Neural crest cell (in vitro differentiated cells): ENCODE measurements at places on chromosomes 11 and 22.

DNA sequence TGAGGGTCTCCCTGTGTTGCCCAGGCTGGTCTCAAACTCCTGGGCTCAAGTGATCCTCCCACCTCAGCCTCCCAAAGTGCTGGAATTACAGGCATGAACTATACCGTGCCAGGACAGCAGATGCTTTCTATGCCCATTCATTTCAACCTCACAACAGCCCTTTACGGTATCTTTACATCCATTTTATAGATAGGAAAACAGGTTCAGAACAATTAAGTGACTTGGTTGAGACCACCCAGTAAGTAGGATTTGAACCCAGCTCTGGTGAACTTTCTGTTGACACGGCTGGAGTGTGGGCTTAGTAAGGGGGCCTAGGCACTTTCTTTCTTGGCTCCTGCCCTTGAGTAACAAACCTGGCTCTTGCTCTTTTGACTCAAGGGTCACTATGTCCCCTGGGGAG is 25.7 kb downstream of the TEF start:
- peak overlapping the region; percentile 70 for H3K4me3 ChIP-seq
- no peaks in the 10 kb centered on the region for H3K27me3 ChIP-seq
- DNase-seq, result no peak

- H3K4me1 ChIP-seq, result no peaks in the 10 kb centered on the region
- no peak for DNase-seq
- no peaks in the 10 kb centered on the region for H3K27me3 ChIP-seq
- H3K36me3 ChIP-seq, result no peaks in the 10 kb centered on the region
- H3K4me3 ChIP-seq, result no peak overlapping the region
- no peak overlapping the region for H3K27ac ChIP-seq
These were observed 91.7 kb downstream of the PIWIL4 start for GRCh38 chr11:94658888-94659287.

GRCh38 chr11:77244277-77245027 is 57.0 kb downstream of the GDPD4 start:
- H3K4me1 ChIP-seq, result no peaks in the 10 kb centered on the region
- H3K4me3 ChIP-seq, result no peak overlapping the region
- H3K27ac ChIP-seq, result no peak overlapping the region
- peaks cover 3% of the 10 kb centered on the region for H3K36me3 ChIP-seq
- DNase-seq, result no peak
- no peaks in the 10 kb centered on the region for H3K27me3 ChIP-seq

GRCh38 chr11:102831489-102832440 is 11.6 kb downstream of the MMP3 start:
- H3K4me3 ChIP-seq, result no peak overlapping the region
- no peaks in the 10 kb centered on the region for H3K4me1 ChIP-seq
- no peak overlapping the region for H3K27ac ChIP-seq
- H3K36me3 ChIP-seq, result no peaks in the 10 kb centered on the region

DNA sequence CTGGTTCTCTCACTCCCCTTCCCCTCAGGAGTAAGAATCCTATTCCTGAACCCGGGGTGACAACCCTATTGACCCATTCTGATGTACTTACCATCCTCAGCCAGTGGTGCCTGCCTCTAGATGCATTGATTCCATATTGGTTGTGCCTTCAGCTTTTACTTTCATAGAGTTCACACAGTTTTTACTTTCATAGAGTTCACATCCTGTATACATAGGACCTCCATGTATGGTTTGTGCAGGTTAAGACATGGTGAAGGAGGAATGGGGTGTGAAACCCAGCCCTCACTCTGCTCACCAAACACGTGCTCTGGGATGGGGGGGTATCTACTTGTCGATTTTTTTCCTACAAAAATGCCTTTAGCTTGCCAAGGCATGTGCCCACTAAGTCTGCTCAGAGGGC is 105.6 kb upstream of the TBCEL start:
- DNase-seq, result no peak
- H3K36me3 ChIP-seq, result no peaks in the 10 kb centered on the region
- H3K4me3 ChIP-seq, result no peak overlapping the region
- peaks cover 8% of the 10 kb centered on the region for H3K4me1 ChIP-seq

- H3K4me3 ChIP-seq, result no peak overlapping the region
- no peaks in the 10 kb centered on the region for H3K27me3 ChIP-seq
- H3K27ac ChIP-seq, result no peak overlapping the region
- no peaks in the 10 kb centered on the region for H3K36me3 ChIP-seq
- no peak for DNase-seq
These were observed 25.6 kb upstream of the TTLL12 start for GRCh38 chr22:43212434-43212952.

DNA sequence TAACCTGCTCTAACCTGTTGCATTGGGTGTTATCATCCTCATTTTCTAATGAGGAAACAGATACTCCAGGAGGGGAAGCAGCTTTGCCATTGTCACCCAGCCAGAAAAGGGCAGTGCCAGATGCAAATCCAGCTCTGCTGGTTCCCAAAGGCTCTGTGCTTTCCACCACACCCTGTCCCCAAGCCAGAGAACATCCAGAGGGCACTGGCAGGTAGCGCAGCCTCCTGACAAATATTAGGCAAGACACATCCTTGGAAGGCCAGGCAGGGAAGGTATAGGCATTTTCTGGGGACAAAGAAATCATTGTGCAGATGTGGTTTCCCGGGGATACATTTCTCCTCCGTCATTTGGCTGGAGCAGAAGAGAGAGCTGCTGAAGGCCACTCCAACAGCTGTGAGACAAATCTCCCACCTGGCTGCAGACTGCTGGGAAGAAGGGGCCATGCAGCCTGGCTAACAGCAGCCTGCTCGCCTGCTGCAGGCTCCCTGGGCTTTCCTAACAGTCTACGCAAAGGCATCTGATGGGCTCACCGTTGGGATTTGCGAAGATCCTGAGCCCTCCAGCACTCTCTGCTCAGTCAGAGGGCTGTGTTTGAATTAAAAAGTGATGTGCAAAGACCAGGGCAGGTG is 93.9 kb upstream of the PITPNB start:
- no peaks in the 10 kb centered on the region for H3K36me3 ChIP-seq
- no peak overlapping the region for H3K27ac ChIP-seq
- no peaks in the 10 kb centered on the region for H3K27me3 ChIP-seq
- peaks cover 39% of the 10 kb centered on the region for H3K4me1 ChIP-seq
- H3K4me3 ChIP-seq, result no peak overlapping the region

DNA sequence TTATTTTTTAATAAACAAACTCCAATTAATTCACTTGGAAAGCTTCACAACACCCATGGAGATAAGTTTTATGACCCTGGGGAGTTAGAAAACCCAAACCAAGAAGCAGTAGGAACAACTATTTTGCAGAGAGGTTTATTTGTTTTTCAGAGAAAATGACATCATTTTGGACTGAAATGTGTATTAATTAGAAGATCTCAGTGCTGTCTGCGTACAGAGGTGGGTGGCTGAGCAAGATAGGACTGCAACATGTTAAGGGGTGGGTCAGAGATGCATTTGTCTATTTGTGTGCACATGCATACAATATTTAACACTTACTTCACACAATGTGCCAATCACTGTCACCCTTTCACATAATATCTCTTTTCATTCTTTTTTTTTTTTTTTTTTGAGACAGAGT is 1.1 kb downstream of the SCGB1A1 start:
- H3K27me3 ChIP-seq, result peaks cover 23% of the 10 kb centered on the region
- H3K4me3 ChIP-seq, result no peak overlapping the region
- H3K36me3 ChIP-seq, result no peaks in the 10 kb centered on the region
- H3K27ac ChIP-seq, result no peak overlapping the region

DNA sequence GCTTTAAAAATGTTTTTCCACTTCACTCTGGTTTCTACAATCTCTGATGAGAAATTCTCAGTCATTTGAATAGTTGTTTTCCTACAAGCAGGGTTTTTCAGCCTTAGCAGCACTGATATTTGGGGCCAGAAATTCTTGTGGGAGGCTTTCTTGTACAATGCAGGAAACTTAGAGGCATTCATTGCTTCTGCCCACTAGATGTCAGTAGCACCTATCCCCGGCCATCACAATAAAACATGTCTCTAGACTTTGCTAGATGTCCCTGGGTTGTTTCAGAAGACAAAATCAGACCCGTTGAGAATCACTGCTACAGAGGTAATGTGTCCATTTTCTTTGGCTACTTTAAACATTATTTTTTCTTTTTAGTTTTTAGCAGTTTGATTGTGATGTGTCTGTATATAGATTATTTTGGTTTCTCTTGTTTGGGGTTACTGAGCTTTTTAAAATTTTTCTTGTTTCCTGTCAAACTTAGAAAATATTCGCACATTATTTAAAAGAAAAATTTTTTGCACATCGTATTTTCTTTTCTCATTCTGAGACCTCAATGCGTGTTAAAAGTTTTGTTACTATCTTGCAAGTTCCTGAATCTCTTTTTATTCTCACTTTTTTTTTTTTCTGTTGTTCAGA is 60.8 kb upstream of the CCDC179 start:
- H3K27ac ChIP-seq, result no peak overlapping the region
- DNase-seq, result peak; percentile 6
- no peak overlapping the region for H3K4me3 ChIP-seq
- H3K27me3 ChIP-seq, result no peaks in the 10 kb centered on the region
- no peaks in the 10 kb centered on the region for H3K36me3 ChIP-seq

DNA sequence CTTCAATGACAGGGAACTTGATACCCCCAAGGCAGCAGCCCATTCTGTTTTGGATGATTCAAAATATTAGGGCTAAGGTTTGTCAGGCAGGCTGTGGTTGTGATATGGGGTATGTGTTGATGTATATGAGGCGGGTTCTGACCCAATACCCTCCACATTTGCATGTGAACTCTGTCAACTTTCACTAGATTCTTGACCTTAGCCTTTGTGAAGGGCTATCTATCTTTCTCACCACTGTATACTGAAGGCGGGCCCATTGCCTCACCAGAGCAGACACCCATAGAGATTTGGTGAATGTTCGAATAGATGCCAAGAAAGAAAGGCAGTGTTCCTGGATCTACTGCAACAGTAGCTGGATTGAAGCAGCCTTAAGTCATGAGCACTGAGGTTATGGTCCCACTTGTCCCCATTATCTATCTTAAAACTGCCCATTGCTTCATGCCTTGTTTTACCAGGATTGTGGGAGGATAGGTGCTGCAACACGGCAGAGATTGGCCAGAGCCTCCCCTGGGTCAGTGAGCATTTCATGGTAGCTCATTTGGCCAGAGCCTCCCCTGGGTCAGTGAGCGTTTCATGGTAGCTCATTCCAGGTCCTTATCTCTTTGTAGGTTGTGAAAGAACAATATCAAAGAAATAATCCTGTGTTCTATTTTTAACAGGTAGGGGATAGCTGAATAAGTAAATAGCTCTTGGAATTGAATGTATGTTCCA is 399.6 kb downstream of the TMEM135 start:
- H3K27me3 ChIP-seq, result no peaks in the 10 kb centered on the region
- no peak overlapping the region for H3K4me3 ChIP-seq
- no peak overlapping the region for H3K27ac ChIP-seq
- H3K36me3 ChIP-seq, result no peaks in the 10 kb centered on the region

GRCh38 chr11:6390718-6391469 is 620 bp downstream of the SMPD1 start:
- no peaks in the 10 kb centered on the region for H3K27me3 ChIP-seq
- no peaks in the 10 kb centered on the region for H3K36me3 ChIP-seq
- H3K4me1 ChIP-seq, result peaks cover 23% of the 10 kb centered on the region
- no peak for DNase-seq

DNA sequence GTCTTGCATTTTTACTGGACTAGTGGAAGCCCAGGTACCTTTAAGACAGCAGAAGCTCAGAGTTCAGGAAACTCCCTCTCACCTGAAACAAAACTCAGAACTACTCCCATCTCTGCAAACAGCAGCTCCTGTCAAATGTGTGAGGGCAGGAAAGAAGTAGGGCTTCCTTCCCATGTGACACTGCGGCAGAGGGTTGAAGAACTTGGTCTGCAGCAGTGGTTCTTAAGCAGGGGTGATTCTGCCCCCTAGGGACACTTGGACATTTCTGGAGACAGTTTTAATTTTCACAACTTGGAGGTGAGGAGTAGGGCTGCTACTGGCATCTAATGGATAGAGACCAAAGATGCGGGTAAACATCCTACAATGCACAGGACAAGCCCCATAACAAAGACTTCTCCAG is 63.4 kb downstream of the RCN1 start:
- peaks cover 4% of the 10 kb centered on the region for H3K27me3 ChIP-seq
- no peak overlapping the region for H3K27ac ChIP-seq
- no peaks in the 10 kb centered on the region for H3K4me1 ChIP-seq
- no peaks in the 10 kb centered on the region for H3K36me3 ChIP-seq

DNA sequence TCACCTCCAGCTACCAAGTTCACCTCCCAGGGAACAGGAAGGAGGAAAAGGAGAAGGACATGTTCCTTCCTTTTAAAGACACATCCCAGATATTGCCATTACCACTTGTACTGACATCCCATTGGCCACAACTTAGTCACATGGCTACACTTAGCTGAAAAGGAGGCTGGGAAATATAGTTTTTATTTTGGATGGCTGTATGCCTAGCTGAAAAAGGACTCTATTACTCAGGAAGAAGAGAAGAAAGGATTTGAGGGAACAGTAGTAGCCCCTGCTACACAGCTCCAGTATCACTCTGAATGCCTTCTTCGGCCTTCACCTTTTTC is 2.1 kb upstream of the APOA5 start:
- no peak overlapping the region for H3K27ac ChIP-seq
- H3K4me3 ChIP-seq, result no peak overlapping the region
- peaks cover 7% of the 10 kb centered on the region for H3K27me3 ChIP-seq
- H3K36me3 ChIP-seq, result no peaks in the 10 kb centered on the region

DNA sequence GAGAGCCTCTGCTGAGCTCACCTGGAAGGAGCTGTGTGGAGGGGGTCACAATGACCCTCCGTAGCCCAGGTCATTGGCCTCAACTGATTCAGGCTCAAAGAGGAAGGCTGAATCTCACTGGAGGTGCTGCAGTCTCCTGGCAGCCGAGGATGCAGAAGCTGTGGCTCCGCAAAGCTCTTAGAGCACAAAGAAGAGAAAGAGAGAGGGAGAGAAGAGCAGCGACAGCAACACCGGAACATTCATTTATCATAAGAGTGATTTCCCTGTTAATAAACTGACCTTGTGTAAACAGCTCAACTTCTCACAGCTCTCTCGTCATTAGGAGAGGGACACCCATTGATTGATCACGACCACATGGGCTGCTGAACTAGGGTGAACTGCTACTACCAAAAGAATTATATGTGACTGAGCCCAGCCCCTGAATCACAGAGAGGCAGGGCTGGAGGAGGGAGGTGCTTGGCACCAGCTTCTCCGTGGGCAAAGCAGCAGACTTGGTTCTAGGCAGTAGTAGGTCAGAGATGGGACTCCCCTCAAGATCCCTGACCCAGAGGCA is 281.7 kb downstream of the NXPE2 start:
- DNase-seq, result no peak
- H3K4me1 ChIP-seq, result peaks cover 7% of the 10 kb centered on the region
- peaks cover 15% of the 10 kb centered on the region for H3K27me3 ChIP-seq
- H3K27ac ChIP-seq, result peak overlapping the region; percentile 45

GRCh38 chr11:130523609-130524008 is 75.2 kb downstream of the ADAMTS15 start:
- no peak for DNase-seq
- peaks cover 52% of the 10 kb centered on the region for H3K4me1 ChIP-seq
- no peaks in the 10 kb centered on the region for H3K36me3 ChIP-seq
- H3K27me3 ChIP-seq, result peaks cover 2% of the 10 kb centered on the region
- H3K27ac ChIP-seq, result no peak overlapping the region

GRCh38 chr11:133491680-133492383 is 40.5 kb downstream of the OPCML start:
- peaks cover 9% of the 10 kb centered on the region for H3K4me1 ChIP-seq
- H3K27me3 ChIP-seq, result no peaks in the 10 kb centered on the region
- H3K36me3 ChIP-seq, result no peaks in the 10 kb centered on the region
- no peak for DNase-seq
- no peak overlapping the region for H3K4me3 ChIP-seq

- H3K27ac ChIP-seq, result no peak overlapping the region
- DNase-seq, result peak; percentile 12
- H3K27me3 ChIP-seq, result peaks cover 17% of the 10 kb centered on the region
- no peaks in the 10 kb centered on the region for H3K36me3 ChIP-seq
- no peaks in the 10 kb centered on the region for H3K4me1 ChIP-seq
These were observed 26.7 kb downstream of the SYT9 start for GRCh38 chr11:7278314-7278917.

- no peak for DNase-seq
- peaks cover 3% of the 10 kb centered on the region for H3K36me3 ChIP-seq
- peaks cover 12% of the 10 kb centered on the region for H3K4me1 ChIP-seq
- no peak within 1 kb of the TSS for H3K27ac ChIP-seq
- peaks cover 80% of the 10 kb centered on the region for H3K27me3 ChIP-seq
- peak within 1 kb of the TSS; percentile 36 for H3K4me3 ChIP-seq
These were observed at the start of gene OVOL1 for GRCh38 chr11:65786786-65787636. Gene OVOL1, plus strand, starts transcription at chr11:65787063. Its CDS starts 311 bp downstream, at chr11:65787374.
